H1 (cell line): ENCODE measurements at places on chromosomes 16 and 17.

DNA sequence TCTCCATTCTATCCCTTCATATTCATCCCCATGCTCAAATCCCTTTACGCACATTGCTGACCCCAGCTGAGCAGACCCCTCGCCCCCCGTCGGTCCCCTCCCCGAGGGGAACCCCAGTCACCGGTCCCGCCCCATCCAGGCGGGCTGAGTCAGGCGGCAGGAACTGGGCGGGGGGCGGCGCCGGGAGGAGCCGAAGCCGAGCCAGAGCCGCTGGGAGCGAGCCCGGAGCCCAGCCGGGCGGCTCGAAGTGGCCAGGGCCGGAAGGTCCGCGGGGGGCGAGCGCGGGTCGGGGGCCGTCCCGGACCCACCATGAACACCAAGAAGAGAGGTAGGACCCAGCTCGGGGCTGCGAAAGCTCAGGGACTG lies 8.6 kb downstream of the RIPOR1 start:
- peak; percentile 71 for DNase-seq

DNA sequence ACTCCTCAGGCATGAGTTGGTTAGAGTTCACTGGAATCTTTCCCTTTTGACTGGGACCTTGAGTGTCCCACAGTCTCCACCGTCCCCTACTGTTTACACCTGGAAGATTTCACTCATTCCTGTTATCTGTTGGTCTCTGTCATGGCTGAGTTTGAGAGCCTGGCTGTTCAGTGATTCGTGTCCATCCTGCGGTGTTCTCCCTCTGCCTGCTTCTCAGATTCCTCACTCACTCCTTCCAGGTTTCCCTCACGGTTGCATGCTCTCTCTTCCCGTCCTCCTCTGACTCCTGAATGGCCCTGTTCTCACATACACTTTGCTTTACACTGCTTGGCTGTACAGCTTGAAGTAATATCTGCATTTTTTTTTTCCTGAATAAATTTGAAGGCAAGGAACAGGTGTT lies 24.5 kb downstream of the OR1D5 start:
- DNase-seq, result no peak

- peak; percentile 17 for DNase-seq
Observed at GRCh38 chr16:1458977-1459341, 14.6 kb upstream of the CCDC154 start.

DNA sequence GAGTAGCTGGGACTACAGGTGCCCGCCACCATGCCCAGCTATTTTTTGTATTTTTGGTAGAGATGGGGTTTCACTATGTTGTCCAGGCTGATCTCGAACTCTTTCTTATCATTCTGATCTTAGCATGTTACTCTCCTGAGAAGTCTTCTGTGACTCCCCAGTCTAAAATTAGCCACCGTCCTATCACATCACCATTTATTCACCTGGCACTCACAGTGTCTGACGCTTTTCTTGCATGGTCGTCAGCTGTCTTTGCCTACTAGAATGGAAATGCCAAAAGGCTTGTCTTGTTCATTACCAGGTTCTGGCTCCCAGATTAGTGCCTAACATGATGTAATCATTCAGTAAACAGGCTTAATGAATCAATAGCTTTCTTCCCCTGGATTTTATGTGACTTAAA lies 23.8 kb downstream of the TOM1L1 start:
- DNase-seq, result no peak

GRCh38 chr17:628089-628941 lies 86.3 kb downstream of the VPS53 start:
- no peak for DNase-seq
